ENCODE measurements at places on chromosomes 6 and 20.

DNA sequence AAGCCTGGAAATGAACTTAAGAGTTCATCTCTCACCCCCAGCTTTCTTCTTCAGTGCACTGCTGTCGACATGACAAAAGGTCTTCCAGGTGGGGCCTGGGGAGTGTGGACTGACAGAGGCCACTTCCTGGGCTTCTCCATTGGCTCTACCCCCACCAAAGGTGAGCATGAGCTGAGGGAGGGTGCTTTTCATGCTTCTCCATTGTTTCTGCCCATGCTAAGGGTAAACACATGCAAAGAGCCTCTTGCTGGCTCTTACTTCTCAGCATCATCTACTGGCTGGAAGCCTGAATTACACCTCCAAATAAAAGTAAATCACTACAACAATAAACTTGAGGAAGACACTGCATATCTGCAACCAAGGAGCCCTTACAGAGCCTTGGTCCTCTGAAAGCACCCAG, 227.2 kb downstream of the EPM2A start:
- no peak for DNase-seq

GRCh38 chr6:35213824-35214756, at the start of gene SCUBE3:
SCUBE3 (plus strand) TSS chr6:35213956; CDS start chr6:35214419, 463 bp downstream.
- no peak for DNase-seq

GRCh38 chr6:78093906-78094305, 441.1 kb downstream of the MEI4 start:
- DNase-seq = no peak

GRCh38 chr6:83511901-83512681, at the start of gene PRSS35:
PRSS35 (plus strand) TSS chr6:83512534; CDS start chr6:83523442, 10,908 bp downstream.
- DNase-seq = peak; percentile 26

- peak; percentile 90 for DNase-seq
Observed at GRCh38 chr6:27867051-27867944, 44.9 kb downstream of the OR2B2 start.

DNA sequence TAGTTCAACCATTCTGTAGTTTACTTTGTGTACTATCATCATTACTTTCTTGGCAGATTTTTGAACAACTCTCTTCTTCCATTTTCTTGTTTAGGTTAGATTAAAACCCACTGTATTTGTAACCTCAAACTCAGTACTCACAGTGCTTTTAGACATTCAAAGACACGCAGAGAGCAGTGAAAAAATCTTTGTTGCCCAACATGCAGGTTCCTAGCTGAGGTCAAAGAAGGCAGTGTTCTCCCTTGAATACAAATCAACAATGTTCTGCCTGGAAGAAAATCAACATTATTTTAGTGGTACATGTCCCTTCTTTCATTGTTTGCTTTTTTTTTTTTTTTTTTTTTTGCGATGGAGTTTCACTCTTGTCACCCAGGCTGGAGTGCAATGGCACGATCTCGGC, 11.2 kb downstream of the CYB5R4 start:
- no peak for DNase-seq

GRCh38 chr6:4961322-4962168, 42.3 kb downstream of the RPP40 start:
- DNase-seq = no peak

DNA sequence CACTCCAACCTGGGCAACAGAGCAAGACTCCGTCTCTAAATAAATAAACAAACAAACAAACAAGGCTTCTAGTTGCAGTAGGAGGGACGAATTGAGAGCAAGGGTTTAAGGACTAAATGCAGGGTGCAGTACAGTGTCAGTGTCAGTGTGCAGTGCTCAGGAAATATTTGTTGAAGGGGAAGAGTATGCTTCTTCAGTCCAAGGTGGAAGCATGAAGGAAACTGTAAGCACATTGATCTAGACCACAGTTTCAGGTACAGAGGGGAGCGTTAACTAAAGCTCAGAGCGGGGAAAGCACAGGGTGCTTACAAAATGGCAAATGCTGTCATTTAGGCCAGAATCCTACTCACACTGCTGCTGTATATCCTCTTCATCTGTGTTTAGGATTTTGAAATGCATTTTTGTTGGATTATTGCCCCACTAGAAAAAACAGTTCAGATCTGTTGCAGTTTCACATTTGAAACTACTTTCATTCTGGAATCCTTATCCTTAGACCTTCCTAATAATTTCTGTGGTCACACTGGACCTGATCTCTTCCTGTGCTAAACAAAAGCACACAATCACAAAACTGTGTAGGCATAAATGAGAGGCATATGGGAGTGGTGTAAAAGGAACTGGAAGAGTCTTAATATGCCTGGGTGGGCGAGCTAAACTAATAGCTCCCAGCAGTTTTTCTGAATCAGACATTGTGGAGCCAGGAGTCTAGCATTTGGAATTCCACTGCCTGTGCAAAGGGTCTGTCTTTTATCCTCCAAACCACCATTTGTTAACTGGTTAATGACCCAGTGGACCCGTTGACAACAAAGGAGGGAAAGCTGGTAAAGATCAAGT, 41.4 kb downstream of the CBFA2T2 start:
- DNase-seq = peak; percentile 2

GRCh38 chr6:21167790-21168189, 425.8 kb upstream of the SOX4 start:
- DNase-seq = no peak

DNA sequence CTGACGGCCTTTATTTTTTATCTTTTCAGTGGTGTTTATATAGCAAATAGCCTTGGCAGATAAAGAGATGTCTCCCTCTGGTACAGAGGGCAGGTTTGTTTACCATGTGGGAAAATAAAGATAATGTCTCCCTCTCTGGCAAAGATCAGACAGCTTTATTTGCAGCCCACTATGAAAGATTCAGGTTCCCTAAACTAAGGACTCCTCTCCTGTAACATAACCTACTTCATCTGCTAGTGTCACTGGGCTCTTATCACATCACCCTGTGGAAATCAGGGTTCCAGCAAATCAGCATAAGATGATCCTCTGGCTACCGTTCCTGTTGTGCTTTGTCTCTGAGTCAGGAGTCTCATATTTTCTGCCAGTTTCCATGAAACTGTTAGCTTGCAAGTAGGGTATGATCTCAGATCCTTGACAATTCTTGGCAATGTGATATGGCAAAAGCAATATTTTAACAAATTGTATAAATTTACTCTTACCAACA, 3.1 kb downstream of the FBXL4 start:
- peak; percentile 13 for DNase-seq

- peak; percentile 41 for DNase-seq
Observed at GRCh38 chr20:45311589-45312211, 3.6 kb upstream of the MATN4 start.

DNA sequence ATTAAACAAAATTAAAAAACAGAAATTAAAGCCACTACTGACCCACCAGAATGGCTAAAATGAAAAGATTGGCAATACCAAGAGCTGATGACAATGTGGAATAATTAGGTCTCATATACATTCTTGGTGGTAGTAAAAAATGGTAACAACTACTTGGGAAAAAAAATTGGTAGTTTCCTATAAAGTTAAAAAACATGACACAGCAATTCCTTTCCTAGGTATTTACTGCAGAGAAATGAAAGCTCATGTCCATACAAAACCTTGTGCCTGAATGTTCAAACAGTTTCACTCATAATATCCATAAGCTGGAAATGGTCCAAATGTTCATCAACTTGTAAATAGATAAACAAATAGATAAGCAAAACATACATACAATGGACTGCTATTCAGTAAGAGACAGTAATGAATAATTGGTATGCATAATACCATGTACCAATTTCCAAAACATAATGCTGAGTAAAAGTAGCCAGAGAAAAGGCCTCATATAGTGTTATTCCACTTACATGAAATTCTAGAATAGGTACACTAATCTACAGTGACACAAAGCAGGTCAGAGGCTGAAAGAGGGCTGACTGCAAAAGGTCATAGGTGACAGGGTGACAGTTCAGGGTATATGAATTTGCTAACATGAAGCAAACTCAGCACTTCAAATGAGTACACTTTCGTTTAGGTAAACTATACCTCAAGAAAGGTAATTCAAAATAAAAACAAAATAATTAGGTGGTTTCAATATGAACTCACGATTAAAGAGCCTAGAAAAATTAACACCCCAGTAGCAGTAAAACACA, 53.0 kb downstream of the B3GAT2 start:
- no peak for DNase-seq

DNA sequence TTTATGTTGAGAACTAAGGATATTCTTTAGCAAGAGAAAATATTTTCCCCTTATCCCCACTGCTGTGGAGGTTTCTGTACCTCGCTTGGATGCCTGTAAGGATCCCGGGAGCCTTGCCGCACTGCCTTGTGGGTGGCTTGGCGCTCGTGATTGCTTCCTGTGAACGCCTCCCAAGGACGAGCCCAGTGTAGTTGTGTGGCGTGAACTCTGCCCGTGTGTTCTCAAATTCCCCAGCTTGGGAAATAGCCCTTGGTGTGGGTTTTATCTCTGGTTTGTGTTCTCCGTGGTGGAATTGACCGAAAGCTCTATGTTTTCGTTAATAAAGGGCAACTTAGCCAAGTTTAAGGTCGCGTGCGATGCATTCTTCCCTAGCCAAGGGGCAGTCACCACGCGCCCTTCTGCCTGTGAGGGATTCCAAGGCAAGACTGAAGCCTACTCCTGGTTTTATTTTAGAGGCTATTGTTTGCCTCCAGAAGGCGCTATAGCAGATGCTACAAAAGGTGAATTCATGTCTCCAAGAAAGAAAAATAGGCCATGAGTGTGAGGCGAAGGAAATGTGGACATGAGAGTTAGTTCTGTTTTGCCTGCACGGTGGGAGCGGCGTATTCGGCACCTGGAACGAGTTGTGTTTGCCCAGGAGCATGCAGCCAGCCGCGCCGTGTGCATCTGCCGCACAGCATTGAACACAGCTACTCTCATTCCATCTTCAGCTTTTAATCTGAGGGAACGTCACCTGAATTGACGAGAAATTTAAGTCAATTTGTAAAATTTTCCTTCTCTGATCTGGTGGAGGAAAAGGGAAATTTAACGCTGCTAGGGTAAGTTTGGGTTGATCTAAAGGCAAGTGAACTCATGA, 40.3 kb upstream of the IRF4 start:
- DNase-seq = no peak

- no peak for DNase-seq
Observed at GRCh38 chr6:136007345-136007744, 155.8 kb downstream of the PDE7B start.

- DNase-seq = no peak
Observed at GRCh38 chr6:127566651-127567050, 10.3 kb upstream of the C6orf58 start.

DNA sequence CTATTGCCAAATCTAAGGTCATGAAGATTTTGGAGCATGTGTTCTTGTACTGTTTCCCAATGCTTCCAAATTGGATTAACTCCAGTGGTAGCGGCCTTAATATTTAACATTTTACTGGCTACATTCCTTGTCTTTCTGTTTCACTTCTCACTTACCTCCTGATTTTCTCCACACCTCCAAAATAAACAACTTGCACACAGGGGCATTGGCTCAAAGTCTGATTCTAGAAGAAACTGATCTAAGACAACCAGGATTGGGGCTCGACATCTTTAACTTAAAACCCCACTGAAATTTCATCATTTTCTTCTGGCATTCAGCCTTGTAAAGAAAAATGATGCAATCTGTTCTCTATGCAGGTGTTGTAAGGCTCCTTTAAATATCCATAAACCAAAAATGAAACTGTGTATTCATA, 557.9 kb upstream of the ID4 start:
- no peak for DNase-seq

DNA sequence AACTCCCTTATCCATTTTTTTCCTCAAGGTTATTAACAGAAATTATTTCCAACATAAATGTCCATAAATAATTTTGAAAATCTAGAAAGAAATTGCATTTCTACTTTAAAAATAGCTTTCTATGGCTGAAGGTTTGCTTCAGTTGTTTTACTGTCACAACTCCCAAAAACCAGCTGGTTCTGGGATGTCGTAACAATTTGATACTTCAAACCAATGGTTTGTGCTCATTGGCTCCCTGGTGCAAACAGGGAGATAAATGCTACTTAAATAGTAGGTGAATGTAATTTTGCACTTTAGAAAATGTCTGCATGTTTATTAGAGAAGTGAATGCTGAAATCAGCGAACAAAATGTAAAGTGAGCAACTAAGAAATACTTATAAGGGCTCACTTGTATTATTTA, 31.1 kb downstream of the LAMA2 start:
- peak; percentile 7 for DNase-seq

DNA sequence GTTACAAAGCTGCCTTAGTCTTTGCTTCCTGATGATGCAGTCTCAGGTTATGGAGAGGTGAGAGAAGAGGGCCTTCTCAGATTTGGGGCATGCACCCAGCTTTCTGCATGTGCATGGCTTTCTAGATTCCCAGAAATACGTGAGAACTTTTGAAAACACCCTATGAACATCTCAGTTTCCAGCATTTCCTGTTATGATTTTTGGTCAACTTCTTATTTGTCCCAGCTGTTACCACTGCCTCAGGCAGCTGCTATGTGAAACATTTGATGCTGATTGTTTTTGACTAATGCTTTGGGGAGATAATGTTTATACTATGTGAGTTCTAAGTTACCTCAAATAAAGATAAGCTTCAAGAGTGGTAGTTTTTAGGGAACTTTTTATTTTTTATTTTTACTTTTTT, 9.5 kb upstream of the SNAP25 start:
- no peak for DNase-seq

GRCh38 chr20:1784586-1784985, 110.6 kb upstream of the SIRPA start:
- no peak for DNase-seq

DNA sequence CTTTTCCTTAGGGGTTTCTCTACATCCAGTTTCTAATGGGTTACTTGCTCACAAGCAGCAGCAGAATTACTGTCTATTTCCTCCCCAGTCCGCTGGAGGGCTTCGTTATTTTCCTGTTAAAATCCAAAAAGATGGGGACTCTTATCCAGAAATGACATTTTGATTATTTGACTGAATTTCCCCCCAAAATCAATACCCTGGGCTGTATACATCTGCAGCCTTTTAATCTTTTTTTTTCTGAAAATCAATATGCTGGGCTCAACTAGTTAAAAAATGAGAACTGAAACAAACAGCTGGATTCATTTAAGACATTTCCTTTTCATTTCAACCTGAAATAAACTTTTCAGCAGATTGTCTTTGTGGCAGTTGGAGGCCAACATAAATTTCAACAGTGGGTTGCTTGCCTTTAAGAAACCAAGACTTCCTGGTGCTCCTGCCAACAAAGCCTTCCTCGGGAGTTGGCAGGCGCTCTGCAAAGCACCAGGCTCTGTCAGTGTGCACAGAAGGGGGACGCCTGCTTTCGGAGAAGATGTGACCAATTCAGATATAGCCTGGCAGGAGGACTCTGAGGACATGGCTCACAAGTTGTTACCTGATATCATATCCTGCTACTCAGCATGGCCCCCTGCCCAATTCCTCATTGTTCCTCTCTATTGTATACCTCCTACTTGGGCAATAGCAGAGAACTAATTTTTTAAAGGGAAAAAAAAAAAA, 204.7 kb upstream of the ARG1 start:
- DNase-seq = no peak

Measured in HCEC 1CT (cell line).